ENCODE measurements at places on chromosomes 12 and 14.

DNA sequence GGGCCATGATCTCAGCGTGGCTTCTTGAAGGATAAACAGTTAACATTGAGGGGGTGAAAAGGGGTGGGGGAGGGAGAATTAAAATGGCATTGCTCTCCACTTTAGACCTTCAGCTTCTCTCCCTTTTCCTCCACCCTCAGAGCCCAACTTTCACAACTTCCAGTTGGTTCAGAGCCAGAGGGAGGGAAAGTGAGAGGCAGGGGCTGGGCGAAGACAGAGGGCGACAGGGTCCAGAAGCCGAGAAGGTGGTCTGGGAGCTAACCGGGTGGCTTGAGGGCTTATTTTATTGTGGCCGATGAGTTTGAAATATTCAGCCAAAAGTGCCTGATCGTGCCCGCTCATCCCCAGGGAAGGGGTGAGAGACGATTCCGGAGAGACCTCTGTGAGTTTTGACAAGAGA lies 4.1 kb downstream of the BMP4 start:
- no peak for DNase-seq

DNA sequence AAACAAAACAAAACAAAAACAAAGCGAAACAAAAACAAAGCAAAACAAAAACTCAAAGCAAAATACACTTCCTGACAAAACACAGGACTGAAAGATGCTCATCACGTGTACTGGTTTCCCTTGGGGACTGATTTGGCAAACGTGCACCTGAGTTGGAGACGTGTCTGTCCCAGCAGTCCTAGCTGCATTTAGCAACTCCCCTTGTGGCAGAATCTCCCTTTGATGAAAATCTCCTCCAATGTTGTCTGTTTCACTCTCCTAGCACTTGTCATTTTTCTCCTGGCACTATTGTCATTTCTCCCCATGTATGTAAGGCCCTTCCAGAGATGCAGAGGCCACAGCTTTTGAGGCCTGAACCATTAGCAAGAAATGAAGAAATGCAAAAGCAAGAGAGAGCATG lies 6.8 kb upstream of the SLC24A4 start:
- DNase-seq, result no peak

GRCh38 chr12:47312147-47312546 lies 232.4 kb upstream of the AMIGO2 start:
- no peak for DNase-seq

- DNase-seq, result no peak
These were observed 1.3 kb downstream of the TM7SF3 start for GRCh38 chr12:27012982-27013255.

- DNase-seq, result no peak
These were observed 640.9 kb downstream of the MED13L start for GRCh38 chr12:115636546-115636945.

DNA sequence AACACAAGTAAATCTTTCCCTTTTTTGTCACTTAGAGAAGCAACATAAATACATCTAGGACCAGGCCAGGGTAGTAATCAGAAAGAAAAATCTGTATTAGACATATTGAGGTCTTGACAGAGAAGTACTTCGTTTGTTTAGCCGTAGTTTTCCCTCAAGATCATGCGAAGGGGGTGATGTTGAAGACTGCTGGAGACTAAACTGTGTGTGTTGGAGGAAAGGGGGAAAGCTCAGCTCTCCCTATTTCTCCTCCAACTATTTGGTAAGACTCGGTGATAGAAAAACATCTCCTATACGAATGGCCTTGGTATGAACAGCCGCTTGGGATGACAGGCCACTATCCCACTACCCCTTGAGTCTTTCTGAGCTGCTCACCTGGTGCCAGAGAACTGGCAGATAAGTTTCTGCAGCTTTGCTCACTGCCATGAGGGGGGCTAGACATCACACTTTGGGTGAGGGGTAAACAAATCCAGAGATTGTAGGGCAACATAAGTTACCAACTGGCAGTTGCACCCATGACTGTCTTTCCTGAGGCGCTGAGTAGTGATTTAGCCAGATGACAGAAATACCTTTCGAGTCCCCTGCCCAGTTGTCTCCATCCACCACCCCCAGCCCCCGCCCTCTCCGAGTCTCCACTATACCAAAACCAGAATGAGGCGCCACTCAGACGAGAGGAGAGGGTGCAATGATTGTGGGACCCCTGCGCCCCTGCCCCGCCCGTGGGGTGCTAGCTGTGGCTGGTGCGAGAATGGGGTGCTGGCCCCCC lies 685 bp downstream of the VAMP1 start:
- no peak for DNase-seq

DNA sequence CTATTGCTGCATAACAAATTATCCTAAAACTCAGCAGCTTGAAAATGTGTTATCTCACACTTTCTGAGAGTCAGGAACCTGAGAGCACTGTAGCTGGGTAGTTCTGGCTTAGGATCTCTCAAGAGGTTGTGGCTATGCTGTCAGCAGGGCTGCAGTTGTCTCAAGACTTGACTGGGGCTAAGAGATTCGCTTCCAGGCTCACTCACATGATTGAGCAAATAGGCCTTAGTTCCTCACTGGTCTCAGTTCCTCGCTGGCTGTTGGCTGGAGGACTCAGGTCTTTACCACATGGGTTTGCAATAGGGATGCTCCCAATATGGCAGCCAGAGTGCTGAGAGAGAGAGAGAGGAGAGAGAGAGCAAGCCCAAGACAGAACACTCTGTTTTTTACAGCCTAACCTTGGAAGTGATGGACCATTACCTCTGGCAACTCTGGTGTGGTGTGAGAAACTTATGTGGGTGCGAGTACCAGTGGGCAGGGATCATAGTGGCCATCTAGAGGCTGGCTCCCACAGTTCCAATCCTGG lies 15.9 kb upstream of the DHRS2 start:
- DNase-seq, result no peak

DNA sequence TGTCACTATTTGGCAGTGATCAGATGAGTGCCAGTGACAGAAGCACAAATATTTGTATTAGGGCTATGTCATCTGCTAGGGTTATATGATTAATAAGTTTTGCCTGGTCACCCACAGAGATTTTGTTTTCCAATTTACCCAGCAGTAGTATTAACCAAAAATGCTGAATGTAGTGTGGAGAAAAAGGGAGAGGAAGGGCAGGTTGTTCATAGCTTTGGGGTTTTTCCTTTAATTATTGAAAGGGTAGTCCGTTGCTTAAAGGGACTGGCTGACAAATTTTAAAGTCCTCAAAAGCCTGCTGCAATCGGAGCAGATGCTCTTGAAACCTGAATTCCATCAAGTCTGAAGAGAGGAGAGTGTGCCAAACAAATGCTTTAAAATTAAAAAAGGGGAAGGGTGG lies 237.9 kb upstream of the CCDC196 start:
- no peak for DNase-seq

- DNase-seq, result no peak
These were observed 117.2 kb downstream of the PPM1H start for GRCh38 chr12:62817556-62818271.

DNA sequence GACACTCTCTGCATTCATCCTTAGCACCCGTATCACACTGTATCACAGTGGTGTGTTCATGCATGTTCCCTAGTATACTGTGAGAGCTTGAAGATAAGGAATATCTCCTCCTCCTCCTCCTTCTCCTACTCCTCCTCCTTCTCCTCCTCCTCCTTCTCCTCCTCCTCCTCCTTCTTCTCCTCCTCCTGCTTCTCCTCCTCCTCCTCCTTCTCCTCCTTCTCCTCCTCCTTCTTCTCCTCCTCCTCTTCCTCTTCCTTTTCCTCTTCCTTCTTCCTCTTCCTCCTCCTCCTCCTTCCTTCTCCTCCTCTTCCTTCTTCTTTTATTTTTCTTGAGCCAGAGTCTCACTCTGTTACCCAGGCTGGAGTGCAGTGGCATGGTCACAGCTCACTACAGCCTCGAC lies 27.1 kb downstream of the DAO start:
- DNase-seq, result no peak

All from activated CD8-positive, alpha-beta memory T cell treated with anti-CD3 and anti-CD28 coated beads for 4 hours (primary cell).